ENCODE measurements at places on chromosomes 1 and 21. TPM values are rescaled to one million over a fixed set of nuclear protein-coding genes. Genes with fewer than 3 reads are reported as not detected.

DNA sequence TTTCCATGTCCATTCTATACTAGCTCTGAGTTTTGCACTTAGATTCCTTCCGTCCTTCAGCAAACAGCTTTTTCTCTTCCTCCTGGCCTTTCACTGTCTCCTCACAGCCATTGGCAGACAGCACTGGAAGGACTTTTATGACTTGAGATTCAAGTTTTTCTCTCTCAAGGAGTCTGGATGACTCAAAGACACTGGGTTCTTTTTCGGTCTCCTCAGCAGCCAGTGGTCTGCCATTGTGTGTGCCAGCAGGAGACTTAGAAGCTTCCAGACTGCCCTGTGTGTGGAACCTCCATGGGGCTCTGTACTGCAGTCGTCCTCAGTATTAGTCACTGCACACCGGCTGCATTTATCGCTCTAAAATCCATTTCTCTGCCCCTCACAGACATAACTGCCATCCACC is 30.5 kb downstream of the NTNG1 start:
- DNase-seq: no peak

DNA sequence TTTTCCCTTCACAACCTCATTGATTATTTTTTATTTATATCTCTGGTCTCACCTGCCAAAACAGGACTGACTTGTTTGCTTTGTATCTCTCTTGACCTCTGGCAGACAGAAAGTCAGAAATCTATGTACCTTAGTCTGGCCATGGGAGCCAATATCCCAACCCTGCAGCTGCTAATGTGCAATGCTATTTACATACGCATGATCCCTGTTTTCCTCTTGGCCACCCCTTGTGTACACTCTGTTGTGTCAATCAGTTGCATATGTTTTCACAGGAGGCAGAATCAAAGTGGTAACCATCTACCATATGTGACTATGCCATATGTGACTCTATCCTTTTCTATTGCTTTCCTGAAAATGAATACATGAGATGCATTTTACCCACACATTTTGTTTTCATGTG is 688.8 kb downstream of the PLA2G4A start:
- no peak for DNase-seq

- DNase-seq: no peak
These were observed 19.9 kb upstream of the SLC35F3 start for GRCh38 chr1:233884461-233885151.

GRCh38 chr1:201480231-201481003 is 11.4 kb upstream of the PHLDA3 start:
- DNase-seq: no peak

DNA sequence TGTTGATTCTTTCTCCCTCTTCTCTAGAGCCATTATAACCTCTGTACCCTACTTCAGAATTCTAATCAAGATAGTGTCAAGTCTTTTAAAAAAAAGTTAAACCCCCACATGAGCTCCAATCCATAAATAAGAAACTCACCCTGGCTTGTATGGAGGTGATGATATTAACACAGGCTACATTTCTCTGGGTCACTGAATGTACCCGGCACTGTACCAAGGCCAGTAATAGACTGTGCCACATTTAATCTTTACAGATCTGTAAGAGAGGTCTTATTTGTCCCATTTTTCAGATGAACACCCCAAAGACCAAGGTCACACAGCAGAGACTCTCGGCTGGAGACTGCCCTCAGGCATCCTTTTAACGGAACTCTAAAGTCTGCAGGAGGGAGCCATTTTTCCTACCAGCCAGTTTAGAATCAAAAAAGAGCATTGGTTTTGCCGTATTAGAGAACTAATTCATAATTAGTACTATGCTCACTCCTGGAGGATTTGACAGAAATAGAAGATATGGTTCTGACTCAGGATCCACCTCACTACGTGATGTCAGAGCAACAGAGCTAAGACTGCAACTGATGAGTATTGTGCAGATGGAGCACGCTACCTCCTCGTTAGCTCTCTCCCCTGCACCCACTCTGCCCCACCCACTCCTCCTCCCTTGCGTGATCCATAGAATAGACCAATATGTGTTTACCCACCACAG is 217.2 kb upstream of the HOOK1 start:
- DNase-seq: no peak

- DNase-seq: no peak
These were observed at the start of gene KRTAP12-1 for GRCh38 chr21:44681861-44682579. Gene KRTAP12-1, minus strand, starts transcription at chr21:44682163. Its CDS starts 40 bp downstream, at chr21:44682123.

- DNase-seq: no peak
These were observed 32.5 kb downstream of the KIAA1614 start for GRCh38 chr1:180945151-180945550.

GRCh38 chr1:164885311-164885710 is 326.3 kb downstream of the PBX1 start:
- DNase-seq: no peak

DNA sequence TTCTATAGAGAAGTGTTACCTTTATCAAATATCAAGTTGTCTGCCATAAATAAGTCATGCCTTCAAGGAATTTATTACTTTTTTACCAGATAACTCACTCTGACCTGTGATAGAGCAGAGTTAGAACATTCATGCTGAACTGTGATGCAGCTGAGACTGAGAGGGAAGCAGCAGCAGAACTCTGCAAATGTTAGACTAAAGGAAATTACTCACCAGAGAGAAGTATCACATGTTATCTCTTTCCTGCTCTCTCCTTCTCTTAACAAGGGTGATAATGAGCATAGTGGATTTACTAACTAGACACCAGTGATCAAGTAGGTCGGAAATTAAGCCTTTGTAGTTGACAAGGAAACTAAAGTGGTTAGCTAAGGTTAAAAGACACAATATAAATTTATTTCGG is 181.6 kb downstream of the RASAL2 start:
- DNase-seq: no peak

The KCNK1 gene
- polyA plus RNA-seq: 6.9 TPM
